Stimulated activated CD4-positive, alpha-beta T cell treated with anti-CD3 and anti-CD28 coated beads, Interleukin-4, amount 100 ng/mL, for 4 hours (primary cell): ENCODE measurements at places on chromosomes 2 and 18.
A peak's percentile ranks its signal among the peaks of the same experiment; 100 is the strongest.

GRCh38 chr18:42839408-42839807 is 276.1 kb downstream of the RIT2 start:
- DNase-seq = no peak

DNA sequence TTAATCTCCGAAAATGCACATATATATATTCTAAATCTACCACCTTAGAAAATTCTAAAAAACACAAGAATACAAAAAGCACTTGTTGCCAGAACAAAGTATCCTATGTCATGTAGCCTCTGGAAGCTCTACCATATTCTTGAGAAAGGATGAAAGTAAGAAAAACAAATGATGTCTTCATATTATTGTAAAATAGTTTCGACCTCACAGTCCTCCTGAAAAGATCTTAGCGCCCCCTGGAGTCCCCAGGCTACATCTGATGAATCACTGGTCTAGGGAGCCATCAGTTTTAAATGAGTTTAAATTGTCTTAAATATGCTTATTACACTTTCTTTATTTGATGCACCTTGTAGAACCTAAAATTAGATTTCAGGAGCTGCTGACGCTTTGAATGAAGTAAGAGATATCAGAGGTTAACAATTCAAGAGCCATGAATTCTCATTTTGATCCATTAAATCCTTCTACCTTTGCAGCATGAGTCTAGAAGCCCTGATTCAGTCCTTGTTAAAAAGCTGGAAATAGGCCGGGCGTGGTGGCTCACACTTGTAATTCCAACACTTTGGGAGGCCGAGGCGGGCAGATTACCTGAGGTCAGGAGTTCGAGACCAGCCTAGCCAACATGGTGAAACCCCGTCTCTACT is 138.8 kb downstream of the MCFD2 start:
- peak; percentile 42 for DNase-seq

DNA sequence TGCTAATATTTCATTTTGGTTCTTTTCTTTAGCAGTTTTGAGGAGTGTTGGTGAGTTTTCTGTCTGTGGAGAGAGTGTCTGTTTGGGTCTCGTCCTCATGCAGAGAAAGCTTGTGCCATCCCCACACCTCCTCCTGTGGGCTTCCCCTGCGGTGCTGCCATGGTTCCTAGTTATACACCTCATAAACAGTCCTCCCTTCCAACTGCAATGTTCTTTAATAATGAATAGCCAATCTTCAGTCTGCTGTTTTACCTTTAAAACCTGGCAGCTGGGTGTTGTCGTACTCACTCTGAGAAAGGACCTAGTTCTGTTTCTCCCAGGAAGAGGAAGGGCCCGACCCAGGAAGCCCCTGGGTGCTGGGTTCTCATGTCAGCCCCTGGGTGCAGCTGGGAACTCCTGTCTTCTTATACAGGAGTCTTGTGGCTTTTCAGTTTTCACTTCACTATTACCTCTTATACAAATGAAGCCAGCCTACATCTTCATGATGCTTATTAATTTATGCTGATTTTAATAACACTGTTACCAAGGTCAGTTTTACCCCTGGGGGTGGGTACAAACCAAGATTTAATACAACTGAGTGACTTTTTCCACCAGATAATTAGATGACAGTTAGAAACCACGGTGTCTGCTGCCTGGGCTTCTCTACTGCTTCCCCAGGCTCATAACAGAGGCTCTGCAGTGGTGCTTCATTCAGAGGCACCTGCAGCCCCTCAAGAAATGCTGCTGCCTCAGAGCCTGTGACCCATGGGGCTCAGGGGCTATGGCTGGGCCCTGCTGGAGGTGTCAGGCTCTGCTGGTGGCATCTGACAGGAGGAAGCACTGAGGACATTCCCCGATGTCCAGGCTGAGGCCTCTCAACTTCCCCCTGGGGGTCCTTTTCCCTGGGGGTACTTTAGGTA is 59.1 kb downstream of the COA5 start:
- DNase-seq = no peak

DNA sequence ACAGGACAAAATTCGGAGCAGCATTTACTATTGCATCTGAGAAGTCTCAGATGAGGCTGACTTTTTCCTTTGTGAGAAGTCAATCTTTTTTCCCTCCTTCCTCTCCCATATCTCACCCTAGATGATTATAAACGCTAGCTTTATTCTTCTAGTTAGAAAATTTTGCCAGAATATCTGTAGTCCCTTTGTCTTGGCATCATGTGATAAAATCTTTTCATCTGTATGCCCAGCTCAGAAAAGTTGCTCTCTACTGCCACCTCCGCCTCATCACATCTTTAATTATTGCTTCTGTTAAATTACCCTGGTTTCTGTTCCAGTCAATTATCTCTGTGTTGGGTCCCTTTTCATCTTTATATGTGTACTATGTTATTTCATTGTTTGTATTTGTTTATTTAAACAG is 210.8 kb upstream of the SLC35G4 start:
- no peak for DNase-seq

DNA sequence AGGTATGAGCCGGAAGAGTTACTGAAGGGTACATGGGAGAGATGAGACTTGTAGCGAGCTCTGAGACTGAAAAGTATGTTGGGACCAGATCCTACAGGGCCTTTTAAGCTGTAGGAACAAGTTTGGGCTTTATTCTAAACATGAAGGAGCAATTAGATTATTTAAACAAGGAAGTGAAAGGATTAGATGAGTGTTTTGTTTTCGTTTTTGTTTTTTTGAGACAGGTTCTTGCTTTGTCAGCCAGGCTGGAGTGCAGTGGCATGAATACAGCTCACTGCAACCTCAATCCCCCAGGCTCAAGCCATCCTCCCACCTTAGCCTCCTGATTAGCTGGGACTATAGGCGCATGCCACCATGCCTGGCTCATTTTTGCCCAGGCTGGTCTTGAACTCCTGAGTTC is 110.7 kb downstream of the C1D start:
- no peak for DNase-seq

GRCh38 chr2:8049176-8049575 is 632.7 kb upstream of the ID2 start:
- no peak for DNase-seq

DNA sequence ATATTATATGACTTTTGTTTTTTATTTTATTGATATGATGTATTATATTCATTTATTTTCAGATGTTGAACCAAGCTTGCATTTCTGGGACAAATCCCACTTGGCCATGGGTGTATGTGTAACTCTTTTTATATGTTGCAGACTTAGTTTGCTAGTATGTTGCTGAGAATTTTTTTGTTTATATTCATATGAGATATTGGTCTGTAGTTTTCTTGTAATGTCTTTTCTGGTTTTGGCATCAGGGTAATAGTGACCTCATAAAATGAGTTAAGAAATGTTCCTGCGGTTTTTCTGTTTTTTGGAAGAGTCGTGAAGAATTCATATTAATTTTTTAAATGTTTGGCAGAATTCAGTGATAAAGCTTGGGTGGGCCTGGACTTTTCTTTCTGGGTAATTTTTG is 88.7 kb downstream of the ASB1 start:
- DNase-seq = no peak
